ENCODE measurements at places on chromosomes 7 and 10.

DNA sequence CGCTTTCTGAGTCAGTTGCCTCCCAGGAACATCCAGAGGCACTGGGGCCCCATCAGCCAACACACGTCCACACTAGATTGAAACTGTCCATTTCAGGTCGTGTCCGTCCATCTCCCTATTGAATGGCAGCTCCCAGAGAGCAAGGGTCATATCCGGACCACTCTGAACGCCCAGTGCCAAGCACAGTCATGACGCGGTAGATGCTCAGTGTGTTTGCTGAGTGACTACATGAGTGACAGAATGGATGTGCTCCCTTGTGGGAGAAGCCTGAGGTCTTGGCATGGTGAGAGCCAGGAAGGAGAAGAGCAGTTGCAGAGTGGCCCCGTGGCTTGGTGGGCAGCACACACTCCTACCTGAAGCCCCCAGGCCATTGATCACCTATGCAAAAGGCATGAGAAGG lies 92.5 kb upstream of the CUX1 start:
- no peak for DNase-seq

DNA sequence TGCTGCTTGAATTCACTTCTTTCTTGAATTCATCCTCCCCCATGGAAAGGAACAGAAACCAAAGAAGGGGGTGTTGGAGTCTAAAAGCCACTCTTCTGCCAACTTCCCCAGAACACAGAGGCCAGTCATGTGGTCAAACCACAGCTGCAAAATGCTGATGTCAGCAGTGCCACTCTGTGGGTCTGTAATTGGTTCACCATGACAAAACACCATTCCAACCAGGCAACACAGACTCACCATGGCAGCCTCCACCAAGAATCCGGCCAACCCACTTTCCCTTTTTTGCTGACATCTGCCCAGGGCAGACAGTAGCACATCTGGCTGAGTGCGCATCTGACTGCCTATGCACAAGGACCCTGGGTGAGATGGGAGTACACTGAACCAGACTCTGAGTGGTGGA lies 16.8 kb downstream of the OSBPL3 start:
- DNase-seq, result no peak

DNA sequence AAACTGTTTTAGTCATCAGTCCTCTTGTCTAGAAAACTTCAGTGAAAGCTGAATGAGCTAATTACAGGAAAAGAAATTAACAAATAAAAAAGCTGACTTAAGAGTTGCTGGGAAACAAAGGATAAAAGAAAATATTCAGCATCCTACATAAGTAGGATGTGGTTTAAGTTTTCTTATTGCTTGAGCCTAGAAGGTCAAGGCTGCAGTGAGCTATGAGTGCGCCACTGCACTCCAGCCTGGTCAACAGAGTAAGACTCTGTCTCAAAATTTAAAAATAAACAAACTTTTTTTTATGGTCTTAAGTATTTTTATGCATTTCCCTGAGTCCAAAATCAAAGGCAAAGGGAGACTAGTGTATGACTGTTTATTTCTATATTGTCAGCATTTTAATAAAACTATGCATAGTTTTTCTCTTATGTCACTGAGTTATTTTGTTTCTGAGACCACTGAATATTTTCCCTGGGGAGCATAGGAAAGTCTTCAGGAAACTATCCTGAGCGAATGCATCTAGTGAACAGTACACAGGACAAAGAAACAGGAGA lies 40.0 kb upstream of the LRRN3 start:
- no peak for DNase-seq

- DNase-seq, result no peak
Observed at GRCh38 chr10:119084896-119085295, 4.3 kb upstream of the EIF3A start.

GRCh38 chr10:16845248-16845647 lies 28.0 kb upstream of the RSU1 start:
- DNase-seq, result no peak

- no peak for DNase-seq
Observed at GRCh38 chr10:70928140-70928539, 39.8 kb upstream of the PCBD1 start.

Data from BJ (cell line).